Large intestine (tissue), 12 donors: ENCODE measurements at places on chromosomes 5 and 9. TPM values are rescaled to one million over a fixed set of nuclear protein-coding genes. Genes with fewer than 3 reads are reported as not detected.

The PCDHB15 gene
- polyA plus RNA-seq: 3.0 TPM

The KIAA1958 gene
- polyA plus RNA-seq: 8.9 TPM

The PCDHGB4 gene
- 1.4 TPM for polyA plus RNA-seq

GRCh38 chr5:138725153-138725817, 27.9 kb upstream of the CTNNA1 start:
- DNase-seq: peak; percentile 91

DNA sequence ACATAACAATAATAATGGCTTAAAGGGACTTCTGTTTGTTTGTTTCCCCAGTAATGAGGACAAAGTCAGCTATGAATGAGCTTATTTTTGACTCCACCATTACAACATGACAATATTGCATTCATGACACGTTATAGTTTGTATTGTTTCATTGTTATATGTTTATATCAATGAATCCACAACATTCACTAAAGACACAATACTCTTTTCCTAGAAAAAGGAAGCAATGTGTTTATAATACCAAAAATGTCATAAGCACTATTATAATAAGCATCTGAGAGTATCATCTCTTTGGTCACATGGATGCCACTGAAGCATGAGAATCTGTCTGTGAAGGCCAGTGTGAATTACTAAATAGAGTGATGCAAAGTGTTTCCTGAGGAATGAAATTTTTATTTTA, 1026.9 kb upstream of the C9orf72 start:
- no peak for DNase-seq

- peak; percentile 26 for DNase-seq
These were observed 337.1 kb upstream of the PANK3 start for GRCh38 chr5:168916266-168916665.

DNA sequence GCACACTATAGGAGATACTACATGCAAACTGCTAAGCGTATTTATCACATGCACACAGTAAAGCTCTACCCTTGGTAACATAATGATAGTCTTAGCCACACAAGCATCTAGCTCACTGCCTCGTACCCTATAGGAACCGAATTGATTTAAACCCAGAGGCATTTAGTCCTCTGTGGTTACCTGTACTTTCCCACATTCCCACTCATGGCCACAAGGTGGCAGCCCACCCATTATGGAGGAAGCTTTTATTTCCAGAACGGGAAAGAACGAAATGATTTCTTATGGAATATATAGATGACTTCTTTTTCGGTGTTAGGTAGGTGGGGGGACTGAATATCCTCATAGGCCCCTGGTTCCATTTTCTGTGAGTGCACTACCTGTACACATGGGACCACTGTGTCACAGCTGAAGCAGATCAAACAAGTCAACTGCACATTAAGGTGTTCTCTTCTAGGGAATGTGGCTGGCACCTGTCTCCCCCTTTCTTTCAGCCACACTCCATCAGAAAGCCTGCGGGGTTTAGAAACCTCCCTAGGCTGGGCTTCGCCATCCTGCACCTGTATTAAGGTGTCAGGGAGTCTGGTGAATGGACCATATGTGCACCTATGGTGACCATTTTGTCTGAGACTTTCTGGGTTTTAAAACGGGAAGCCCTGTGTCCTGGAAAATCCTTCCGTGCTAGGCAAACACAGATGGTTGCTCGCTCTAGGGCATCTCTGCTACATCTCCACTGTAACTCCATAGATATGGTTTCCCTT, 313.2 kb downstream of the SLIT3 start:
- DNase-seq: peak; percentile 35

DNA sequence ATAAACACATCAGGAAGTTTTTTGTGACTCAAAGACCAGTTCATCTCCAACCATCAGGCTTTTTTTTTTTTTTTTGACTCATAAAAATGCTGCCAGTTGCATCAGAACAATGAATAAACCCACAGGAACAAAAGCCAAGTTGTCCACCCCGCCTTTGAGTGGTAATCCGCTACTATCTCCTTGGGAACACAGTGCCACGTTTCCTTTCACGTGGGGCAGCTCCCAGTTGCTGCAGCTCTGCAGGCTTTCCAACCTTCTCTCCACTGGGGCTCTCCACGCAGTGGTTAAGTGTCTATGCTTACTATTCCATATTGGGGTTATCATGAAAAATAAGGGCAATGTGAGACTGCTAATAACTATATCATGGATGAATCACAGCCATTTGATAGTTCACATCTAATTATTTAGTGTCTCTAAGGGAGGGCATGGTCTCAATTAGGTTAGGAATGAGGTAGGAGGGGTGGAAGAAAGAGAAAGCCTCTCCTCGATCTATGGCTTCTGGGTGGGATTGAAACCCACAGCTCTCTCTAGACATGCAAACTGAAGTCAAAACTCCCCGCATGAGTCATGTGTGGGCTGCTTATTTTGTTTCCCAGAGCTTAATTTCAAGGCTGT, 55.8 kb upstream of the ACTBL2 start:
- no peak for DNase-seq

DNA sequence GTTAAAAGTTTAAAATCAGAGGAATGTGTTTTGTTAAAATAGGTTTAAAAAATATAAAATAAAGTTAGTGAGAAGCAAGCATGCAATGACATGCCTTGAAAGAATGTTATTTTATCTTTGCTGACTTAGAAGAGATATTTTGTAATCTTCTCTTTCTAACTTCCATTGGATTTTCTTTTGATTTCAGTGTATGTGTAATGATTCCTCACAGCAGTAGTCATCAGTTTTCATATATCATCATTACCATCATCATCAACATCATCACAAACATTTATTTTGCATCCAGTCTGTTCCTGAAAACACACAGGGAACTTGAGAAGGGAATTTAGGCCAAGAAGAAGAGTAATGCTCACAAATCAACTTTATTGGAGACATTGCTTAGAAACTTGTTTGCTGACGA, 699.6 kb downstream of the TAF11L14 start:
- DNase-seq: no peak

DNA sequence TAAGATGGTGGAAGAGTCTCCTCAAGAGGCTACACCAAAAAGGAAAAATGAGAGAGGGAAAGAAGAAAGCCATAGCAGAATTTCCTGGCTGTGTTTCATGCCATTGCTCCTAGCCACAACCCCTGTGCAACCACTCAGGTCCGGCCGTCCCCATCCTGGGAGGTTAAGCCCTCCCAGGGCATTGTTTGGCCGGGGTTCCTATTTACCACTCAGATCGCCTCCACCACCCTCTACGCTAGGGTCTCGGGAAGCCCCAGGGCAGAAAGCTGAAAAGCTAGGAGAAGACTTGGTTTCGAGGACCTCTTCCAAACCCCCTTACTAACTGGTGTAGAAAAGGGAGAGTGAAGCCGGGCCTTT, 715 bp downstream of the RC3H2 start:
- DNase-seq: no peak

- DNase-seq: no peak
These were observed 162.3 kb downstream of the AOPEP start for GRCh38 chr9:94888775-94889174.

DNA sequence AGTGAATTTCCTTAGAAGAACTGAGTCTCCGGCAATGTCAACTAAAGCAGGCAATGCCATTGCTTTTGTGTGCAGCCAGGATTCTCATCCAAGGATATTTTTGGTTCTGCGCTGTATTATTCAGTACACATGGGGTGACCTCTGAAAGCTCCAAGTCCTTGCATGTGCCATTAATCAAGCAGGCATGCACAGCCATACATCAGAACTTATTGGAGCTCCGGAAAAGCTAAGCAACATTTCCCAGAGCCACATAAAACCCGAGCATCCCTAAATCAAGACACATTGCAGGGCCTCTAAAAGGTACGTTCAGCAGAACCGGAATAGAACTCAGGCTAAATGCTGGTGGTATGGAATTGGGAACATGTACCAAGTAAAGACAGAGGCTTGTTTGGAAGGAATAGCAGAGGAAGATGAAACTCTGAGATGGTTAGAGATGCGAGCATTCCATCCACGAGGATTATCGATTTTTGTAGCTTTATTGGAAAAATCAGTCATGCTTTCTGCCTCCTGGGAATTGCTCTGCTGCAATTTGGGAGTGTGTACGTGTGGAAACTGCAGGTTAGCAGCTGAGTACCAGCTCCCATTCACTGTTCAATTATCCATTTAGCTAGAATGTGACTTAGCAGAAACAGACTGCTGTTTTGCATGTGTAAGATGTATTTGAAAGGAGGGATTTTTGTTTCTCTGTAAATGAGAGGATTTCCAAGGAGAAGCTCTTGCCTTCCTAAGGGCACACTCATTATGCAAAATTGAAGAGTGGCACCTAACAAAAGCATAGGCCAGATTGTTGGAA, 143.7 kb upstream of the WWC1 start:
- DNase-seq: no peak

DNA sequence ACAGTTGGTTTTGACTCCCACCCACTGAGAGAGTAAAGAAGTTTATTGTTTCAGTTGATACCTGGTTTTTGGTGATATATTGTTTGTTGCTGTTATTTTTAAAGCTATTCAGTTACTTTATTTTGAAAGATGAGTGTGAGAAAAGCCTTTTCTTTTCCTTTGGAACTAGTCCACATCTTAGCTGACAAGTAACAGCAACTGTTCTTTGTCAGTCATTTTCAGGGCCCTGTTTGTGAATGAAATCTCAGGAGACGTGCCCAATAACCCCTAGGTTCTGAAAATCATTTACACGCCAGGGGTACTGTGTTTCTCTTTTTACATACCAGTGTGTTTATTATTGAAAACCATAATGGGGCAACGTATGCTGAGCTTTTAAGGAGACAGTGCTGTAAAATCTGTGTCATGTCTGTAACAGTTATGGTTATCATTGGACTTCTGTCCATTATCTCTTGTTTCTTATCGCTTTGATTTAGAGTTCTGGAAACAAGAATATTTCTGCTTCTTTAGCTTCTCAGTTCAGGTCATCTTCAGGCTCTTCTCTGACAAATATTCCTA, 75.0 kb downstream of the LIX1 start:
- no peak for DNase-seq

DNA sequence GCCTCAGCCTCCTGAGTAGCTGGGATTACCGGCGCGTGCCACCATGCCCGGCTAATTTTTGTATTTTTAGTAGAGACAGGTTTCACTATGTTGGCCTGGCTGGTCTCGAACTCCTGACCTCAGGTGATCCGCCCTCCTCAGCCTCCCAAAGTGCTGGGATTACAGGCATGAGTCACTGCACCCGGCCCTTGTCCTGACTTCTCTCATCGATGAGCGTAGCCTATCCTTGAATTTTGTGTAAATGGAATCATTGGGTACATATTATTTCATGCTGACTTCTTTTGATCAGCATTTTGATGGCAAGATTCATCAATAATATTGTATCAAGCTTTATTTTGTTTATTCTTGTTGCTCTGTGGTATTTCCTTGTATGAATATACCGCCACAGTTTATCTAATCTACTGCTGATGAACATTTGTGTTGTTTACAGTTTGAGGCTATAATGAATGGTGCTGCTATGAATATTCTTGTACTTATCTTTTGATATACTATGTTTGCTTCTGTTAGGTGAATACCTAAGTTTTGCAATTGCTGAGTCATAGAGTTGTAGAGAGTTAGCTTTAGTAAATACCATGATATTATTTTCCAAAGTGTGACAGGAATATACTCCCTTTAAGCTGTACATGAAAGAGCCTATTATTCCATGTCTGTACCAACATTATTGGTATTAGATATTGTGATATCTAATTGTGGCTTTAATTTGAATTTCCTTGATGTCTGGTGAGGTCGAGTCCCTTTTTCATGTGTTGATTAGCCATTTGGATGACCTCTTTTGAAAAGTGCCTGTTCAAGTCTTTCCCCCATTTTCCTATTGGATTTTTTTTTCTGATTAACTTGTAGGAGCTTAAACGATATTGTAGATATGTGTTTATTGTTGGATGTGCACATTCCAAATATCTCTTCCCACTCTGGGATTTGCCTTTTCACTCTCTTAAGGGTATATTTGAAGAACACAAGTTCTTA, 107.5 kb downstream of the RGS3 start:
- no peak for DNase-seq
